NCI-H1092 (cell line): ENCODE measurements at places on chromosomes 11 and 22.

- no peak for DNase-seq
Measured at GRCh38 chr11:80899381-80899780, 1458.6 kb upstream of the TENM4 start.

DNA sequence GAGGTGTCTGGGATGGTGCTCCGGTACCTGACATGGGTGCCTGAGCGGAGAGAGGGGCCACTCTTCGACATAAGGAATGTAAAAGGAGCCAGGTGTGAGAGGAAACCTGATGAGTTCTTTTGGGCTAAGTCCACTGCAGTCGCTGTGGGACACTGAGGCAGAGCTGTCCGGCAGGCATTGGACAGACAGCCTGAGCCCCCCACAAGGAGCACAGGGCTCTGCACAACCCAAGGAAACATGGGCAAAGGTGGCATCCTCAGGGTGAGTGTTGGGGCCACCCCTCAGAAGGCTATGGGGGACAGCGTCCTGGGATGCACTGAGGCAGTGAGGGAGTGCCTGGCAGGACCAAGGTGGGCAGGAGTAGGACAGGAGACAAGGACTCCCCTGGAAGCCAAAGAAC is 57.7 kb upstream of the EMID1 start:
- no peak for DNase-seq

DNA sequence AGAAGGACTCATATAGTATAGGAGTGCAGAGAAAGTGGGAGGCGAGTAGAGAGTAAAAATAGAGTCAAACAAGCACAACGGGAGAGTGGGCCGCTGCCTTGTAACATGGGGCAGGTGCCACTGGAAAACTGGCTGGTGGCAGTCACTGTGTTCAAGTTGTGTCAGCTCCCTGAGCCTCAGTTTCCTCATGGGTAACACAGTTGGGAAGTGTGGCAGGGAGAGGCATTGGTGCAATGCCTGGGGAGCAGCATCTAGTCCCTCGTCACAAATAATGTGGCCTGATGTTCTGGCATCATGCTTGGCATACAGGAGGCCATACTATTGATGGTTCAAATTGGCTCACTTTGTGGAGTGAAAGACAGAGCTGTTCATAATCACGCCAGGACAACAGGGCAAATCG is 78.9 kb upstream of the SPON1 start:
- DNase-seq, result no peak

DNA sequence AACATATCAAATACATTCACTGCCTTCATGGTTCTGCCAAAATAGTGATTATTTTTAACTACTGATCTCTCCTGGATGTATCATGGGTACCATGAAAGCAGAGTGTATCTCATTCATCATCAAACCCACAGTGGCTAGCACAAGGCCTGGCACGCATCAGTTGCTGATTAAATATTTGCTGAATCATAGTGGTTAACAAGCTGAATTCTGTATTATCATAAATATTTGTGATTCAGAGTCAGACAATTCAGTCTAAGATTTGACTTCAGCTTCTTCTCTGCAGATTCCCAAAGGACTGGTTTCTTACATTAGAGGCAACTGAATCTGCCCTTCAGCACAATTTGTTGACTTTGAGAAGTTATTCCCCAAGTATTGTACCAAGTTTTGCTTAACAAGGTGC is 715.8 kb upstream of the LRRC4C start:
- no peak for DNase-seq

DNA sequence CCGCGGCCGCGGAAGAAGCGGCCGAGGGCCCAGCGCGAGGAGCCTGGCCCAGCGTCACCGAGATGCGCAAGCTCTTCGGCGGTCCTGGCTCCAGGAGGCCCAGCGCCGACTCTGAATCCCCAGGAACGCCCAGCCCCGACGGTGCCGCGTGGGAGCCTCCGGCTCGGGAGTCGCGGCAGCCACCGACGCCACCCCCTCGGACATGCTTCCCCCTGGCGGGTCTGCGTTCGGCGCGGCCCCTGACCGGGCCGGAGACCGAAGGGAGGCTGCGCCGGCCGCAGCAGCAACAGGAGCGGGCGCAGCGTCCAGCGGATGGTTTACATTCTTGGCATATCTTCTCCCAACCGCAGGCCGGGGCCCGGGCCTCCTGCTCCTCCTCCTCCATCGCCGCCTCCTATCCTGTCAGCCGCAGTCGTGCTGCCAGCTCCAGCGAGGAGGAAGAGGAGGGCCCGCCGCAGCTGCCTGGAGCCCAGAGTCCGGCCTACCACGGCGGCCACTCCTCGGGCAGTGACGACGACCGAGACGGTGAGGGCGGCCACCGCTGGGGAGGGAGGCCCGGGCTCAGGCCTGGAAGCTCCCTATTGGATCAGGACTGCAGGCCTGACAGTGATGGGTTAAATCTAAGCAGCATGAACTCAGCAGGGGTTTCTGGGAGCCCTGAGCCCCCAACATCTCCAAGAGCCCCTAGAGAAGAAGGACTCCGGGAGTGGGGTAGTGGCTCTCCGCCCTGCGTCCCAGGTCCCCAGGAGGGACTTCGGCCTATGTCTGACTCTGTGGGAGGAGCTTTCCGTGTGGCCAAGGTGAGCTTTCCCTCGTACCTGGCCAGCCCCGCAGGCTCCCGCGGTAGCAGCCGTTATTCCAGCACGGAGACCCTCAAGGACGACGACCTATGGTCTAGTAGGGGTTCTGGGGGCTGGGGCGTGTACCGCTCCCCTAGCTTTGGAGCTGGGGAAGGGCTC is 1.2 kb downstream of the ARHGEF17 start:
- DNase-seq, result no peak
